Activated naive CD8-positive, alpha-beta T cell treated with anti-CD3 and anti-CD28 coated beads for 36 hours (primary cell): ENCODE measurements at places on chromosomes 3 and 15. TPM values are rescaled to one million over a fixed set of nuclear protein-coding genes. Genes with fewer than 3 reads are reported as not detected.

The SEMA3B gene
- total RNA-seq: 1.2 TPM

The POTEB3 gene
- total RNA-seq: not detected

The GNAT1 gene
- total RNA-seq: 0.12 TPM

DNA sequence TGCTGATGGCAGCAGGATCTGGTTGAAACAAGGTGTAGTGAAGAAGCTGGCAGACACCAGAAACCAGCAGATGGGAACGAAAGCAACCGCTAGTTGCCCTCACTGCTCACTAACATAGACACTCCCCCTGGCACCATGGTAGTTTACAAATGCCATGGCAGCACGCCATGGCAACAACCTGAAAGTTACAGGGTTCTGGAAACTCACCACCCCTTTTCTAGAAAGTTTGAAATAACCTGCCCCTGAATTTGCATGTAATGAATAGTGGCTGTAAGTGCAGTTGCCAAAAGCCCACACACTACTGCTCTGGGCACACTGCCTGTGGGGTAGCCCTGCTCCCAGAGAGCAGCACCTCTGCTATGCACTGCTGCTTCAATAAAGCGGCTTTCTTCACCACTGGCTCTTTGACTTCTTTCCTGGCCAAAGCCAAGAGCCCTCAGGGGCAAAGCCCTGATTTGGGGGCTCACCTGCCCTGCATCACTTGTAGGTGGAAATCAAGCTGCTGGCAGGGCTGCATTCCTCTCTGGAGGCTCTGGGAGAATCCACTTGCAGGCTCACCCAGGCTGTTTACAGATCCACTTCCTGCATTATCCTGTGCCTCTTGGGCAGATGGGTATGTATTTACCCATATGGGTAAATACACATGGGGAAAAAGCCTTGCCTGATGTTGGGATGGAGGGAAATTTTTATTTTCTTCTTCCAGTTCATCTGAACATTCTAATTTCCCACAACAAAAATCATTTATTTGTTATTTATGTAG, 2.0 kb upstream of the GP9 start:
- no peak overlapping the region for H3K27ac ChIP-seq
- DNase-seq: no peak
- H3K4me1 ChIP-seq: peaks cover 10% of the 10 kb centered on the region
- H3K4me3 ChIP-seq: no peak overlapping the region
- no peaks in the 10 kb centered on the region for H3K27me3 ChIP-seq

GRCh38 chr3:152350776-152351175, 82.0 kb downstream of the MBNL1 start:
- peaks cover 37% of the 10 kb centered on the region for H3K36me3 ChIP-seq
- DNase-seq: no peak
- no peak overlapping the region for H3K4me3 ChIP-seq
- H3K27ac ChIP-seq: peak overlapping the region; percentile 11
- no peaks in the 10 kb centered on the region for H3K27me3 ChIP-seq

- DNase-seq: no peak
- H3K27me3 ChIP-seq: peaks cover 17% of the 10 kb centered on the region
- no peak overlapping the region for H3K27ac ChIP-seq
- no peak overlapping the region for H3K4me3 ChIP-seq
- peaks cover 18% of the 10 kb centered on the region for H3K4me1 ChIP-seq
- H3K36me3 ChIP-seq: no peaks in the 10 kb centered on the region
Measured at GRCh38 chr3:42254566-42254965, 11.4 kb downstream of the CCK start.

- H3K27me3 ChIP-seq: peaks cover 4% of the 10 kb centered on the region
- no peaks in the 10 kb centered on the region for H3K36me3 ChIP-seq
- H3K4me3 ChIP-seq: no peak overlapping the region
- no peak overlapping the region for H3K27ac ChIP-seq
- no peak for DNase-seq
Measured at GRCh38 chr3:158992463-158992862, 190.6 kb downstream of the MFSD1 start.
